ENCODE measurements at places on chromosomes 6 and 20. TPM values are rescaled to one million over a fixed set of nuclear protein-coding genes. Genes with fewer than 3 reads are reported as not detected.
A peak's percentile ranks its signal among the peaks of the same experiment; 100 is the strongest.

DNA sequence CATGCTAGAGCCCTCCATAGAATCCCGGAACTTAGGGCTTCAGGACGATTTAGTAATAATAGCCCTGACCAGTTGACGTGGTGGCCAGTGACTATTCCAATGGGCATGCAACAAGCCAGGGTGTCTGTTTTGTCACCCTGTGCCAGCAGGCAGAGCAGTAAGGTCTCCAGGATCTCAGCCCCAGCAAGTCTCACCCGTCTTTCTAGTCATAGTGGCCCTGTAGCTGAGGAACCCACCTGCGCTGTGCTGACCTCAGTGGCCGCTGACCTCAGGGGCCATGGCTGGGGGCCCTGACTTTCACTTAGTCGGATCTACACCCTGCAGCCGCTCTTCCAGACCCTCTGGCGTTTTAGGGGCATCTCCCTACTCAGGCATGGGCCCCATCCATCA lies 36.8 kb downstream of the PRR18 start:
- no peak for DNase-seq

DNA sequence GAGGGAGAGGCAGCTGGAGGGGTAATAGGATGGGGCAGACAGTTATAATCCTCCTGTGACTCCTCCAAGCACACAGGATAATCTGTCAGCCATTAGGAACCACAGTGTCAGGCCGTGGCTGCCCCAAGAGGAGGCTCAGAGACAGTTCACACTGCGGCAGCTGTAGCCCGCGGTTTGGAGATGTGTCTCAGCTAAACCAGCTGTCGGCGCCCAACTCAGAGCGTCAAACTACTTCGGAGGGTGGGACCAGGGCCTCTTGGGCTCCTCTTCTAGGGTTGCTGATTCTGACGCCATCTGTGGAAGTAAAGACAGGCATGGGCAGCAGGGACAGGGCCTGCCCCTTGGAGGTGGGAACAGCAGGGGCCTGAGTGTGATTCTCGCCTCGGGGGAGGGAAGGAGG lies 309.8 kb downstream of the CDC5L start:
- no peak for DNase-seq

IL17F gene
- total RNA-seq, result not detected

DNA sequence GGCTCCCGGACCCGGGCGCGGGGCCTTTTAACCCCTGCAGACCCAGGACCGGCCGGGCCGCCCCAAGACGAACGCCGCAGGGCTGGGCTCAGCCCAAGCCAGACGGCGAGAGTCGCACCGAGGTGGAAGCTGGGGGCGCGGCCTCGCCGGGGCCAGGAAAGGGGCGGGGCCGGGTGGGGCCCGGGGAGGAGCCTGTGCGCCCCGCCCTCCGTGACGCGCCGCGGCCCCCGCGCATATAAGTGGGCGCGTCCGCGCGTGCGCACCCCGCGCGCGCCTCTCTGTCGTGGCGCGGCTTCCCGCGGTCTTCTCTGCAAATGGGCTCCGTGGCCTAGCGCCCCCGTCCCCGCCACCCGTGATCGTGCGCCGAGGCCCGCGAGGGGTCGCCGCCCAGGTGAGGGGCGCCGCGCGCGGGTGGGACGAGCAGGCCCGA lies at the start of gene PPDPF:
Gene PPDPF (plus strand): TSS at position 262 of the 430 bp plus-strand sequence. CDS start 544 bp downstream, outside the sequence.
- peak; percentile 74 for DNase-seq

- DNase-seq, result no peak
Measured at GRCh38 chr20:37179683-37180524, 556 bp upstream of the MROH8 start.

- no peak for DNase-seq
Measured at GRCh38 chr6:20509212-20509611, 25.0 kb upstream of the CDKAL1 start.

- no peak for DNase-seq
Measured at GRCh38 chr6:51841626-51842025, 245.8 kb downstream of the PKHD1 start.

DNA sequence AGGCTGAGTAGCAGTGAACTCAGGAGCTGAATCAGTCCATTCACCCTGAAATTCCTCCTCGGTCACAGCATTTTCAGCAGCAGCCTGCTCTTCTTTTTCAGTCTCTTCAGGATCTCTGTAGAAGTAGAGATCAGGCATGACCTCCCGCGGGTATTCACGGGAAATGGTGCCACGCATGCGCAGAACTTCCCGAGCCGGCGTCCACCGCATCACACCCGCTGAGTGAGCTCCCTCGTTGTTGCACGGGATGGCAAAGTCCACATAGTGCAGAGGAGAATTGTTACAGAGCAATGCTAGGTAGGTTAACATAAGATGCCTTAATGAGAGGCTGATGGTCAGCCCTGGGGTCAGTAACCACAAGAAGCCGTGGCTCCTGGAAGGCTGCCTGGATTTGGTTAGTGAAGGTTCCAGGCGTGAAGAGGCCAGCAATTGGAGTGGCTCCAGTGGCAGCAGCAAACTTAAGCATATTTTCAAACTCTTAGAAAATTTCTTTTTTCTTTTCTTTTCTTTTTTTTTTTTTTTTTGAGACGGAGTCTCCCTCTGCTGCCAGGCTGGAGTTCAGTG lies 113.5 kb upstream of the HDAC2 start:
- no peak for DNase-seq

ANGPT4 gene
- not detected for total RNA-seq

- DNase-seq, result peak; percentile 91
Measured at GRCh38 chr6:16130932-16131387, 2.1 kb downstream of the MYLIP start.

DCDC2 gene
- total RNA-seq, result not detected

GRCh38 chr6:170225852-170226417 lies 64.9 kb downstream of the DLL1 start:
- DNase-seq, result no peak

MAPK13 gene
- 43.2 TPM for total RNA-seq

MICB gene
- total RNA-seq, result 15.3 TPM

GPR6 gene
- not detected for total RNA-seq

GRCh38 chr6:159100395-159101182 lies 55.8 kb upstream of the TAGAP start:
- no peak for DNase-seq

GRCh38 chr6:21842875-21843645 lies 249.5 kb downstream of the SOX4 start:
- DNase-seq, result no peak

BHLHE23 gene
- not detected for total RNA-seq

DNA sequence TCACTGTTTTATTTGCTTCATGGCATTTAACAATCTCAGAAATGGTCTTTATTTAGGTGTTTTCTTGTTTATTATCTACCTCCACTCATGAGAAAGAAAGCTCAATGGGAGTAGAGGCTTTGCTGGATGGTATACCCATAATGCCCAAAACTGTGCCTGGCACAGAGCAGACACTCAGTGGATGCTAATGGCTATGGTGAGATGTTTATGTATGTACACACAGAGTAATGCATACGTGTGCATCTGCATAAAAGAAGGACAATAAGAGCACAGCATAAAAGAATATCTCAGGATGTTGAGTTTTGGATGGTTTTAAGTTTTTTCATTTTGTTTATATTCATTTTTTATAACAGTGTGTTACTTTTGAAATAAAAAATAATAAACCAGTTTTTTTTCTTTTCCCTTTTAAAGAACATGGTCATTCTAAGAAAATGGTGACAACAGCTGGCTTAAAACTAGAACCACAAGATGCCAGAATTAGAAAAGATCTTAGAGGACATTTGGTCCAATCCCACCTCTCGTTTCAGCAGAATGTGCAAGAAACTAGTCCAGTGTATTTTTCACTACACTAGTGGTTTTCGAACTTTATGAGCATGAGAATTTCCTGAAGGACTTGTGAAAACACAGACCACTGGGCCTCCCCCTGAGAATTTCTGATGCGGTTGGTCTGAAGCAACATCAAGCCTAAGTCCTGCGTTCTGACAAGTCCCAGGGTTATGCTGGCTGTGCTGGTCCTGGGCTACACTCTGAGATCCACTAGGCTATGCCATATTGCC lies 131.9 kb downstream of the FYN start:
- DNase-seq, result peak; percentile 63

RIPOR2 gene
- total RNA-seq, result 92.5 TPM

DNA sequence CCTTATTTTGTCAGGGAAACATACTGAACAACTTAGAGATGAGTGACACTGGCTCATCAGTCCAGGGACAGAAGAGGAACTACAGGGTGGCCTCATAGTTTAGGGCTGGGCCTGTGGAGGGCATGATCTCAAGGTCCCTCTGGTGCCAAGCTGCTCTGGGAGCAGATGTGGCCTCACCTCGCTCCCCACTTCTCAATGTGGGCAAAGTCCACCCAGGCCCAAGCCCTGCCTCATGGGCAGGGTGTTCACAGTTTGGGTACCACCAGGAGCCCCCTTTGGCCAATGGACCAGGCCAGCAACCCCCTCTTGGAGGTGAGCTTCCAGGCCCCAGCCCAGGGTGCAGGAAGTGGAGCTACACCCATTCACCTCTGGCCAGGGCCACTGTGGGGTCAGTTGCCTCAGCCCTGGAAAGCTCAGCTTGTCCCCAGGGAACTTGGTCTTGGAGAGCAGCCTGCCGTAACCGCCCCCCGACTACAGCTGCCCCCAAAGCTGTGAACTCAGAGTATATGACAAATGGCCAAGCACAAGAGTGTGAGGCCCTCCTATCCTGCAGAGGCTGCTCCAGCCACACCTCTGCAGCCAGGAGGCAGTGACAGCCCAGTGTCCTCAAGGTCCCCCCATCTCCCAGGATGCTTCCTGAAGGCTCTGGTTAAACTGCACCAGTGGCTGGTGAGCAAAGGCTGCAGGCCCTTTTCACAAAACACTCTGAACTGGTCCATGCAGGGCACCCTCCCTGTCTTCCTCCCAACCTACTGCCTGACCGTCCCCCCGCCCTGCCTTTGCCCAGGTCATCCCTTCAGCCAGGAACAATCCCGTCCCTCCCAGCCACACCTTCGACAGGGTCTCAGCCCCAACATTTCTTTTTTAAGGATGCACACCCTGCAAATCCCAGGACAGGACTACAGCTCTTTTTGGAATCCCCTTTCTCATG lies 3.6 kb downstream of the ADISSP start:
- no peak for DNase-seq

IBTK gene
- 9.7 TPM for total RNA-seq

DNA sequence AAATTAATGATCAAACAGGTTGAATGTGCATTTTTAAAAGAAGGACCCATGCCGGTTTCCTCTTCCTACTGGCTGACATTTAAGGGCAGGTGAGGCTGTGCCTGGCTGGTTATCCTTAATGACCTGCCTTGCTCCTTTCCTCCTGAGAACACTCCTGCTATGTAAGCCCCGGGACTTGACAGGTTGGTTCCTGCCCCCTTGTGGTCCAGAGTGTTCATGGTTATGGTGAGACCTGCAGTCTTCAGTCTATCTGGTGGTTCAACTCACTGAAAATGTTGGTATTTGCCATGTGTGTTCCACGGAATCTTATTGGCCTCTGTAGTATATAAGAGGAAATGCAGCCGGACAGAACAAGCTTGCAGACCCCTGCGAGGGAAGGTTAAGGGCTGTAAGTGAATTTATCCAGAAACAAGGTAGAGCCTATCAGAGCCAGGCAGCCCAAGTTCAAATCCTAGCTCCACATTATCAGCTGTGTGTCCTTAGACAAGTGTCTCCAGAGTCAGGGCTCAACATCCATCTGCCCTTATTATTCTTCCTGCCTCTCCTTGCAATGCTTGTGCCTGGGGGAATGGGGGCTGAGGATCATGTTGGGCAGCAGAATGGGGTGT lies 5.2 kb upstream of the BPIFA3 start:
- DNase-seq, result no peak

GRCh38 chr20:23436681-23437080 lies 2.8 kb upstream of the CSTL1 start:
- DNase-seq, result no peak

ELOVL2 gene
- total RNA-seq, result not detected

- DNase-seq, result peak; percentile 67
Measured at GRCh38 chr20:62668441-62669027, 26.2 kb downstream of the SLCO4A1 start.

DNA sequence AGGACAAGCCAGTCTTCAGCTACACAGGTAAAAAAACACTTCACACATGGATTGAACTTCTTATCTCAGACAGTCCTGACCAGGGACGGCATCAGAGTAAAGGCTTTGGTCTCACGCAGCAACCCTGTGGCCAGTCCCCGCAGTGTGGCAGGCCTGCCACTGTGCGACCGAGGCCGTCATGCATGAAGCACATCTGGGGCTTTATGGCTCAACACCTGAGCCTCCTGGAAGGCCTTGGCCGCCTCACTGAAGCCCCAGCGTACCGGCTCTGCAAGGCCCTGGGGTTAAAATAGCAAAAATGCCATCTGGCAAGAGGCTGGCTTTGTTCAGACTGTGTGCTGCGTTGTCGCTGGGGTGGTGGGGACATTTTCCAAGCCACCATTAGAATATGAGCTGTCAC lies 32.8 kb downstream of the TBC1D7 start:
- no peak for DNase-seq

DNA sequence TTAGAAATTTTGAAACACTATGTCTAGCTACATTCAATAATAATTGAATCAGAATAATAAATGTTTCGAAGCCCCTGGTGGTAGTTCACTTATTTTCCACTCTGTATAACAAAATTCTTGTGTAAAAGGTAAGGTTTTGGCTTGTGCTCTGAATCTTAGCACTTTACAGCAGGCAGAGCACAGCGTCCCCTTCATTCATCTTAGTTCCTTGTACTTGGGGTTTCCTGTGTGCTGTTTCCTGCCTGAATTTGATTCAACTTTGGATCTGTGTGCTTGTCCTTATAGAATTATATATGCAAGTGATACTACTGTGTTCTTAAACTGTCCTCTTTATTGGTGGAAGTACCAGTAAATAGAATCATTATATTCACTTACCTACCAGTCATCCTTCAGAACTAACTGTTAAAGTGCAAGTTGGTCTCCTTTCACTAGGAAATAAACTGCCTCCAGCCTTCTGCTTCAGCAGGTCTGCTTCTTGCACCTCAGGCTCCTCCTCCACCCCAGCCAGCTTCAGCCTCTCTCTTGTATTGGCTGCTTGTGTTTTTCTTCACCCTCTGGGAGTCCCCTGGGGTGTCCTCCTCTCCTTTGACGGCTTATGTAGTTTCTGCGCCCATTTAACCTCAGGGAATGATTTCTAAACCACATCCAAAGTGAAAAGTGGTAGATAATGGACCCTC lies 28.8 kb upstream of the TULP4 start:
- peak; percentile 34 for DNase-seq

ARID1B gene
- 98.4 TPM for total RNA-seq

GRCh38 chr20:23773127-23773526 lies 22.4 kb upstream of the CST1 start:
- DNase-seq, result no peak

DNA sequence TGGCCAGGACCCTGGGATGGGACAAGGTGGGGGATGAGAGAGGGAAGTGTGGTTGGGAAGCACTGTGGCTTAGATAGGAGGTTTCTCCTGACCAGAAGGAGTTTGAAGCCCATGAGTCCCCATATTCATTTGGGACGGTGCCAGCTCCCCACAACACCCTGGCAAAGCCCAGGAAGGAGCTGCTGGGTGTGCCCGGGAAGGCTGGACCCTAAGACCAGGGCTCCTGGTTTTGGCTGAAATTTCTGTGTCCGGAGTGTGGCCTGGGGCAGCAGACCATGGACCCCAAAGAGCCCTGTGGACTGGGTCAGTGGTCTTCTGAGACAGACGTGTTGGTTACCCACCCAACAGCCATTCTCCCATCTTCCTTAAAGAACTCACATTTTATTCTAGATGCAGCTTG lies 15.2 kb downstream of the MAPK13 start:
- no peak for DNase-seq
